ENCODE measurements at places on chromosomes 4 and X.
A peak's percentile ranks its signal among the peaks of the same experiment; 100 is the strongest.

DNA sequence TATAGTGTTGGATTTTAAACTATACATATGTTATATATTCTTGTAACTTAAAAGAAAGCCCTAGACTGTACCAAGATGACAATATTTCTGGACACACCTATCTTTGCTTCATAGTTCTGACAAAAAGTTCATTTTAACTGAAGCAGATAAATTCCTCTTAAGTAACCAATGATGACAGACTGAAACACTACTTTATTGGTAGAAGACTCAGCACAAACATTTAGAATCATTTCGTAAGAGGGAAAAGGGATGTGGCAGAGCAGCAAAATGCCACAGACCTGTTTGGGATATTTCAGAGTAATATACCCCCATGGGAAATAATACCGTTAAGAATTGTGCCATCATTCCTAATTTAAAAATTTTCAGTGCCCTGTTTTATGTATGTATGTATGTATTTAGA is 56.2 kb downstream of the APOO start:
- DNase-seq, result no peak

DNA sequence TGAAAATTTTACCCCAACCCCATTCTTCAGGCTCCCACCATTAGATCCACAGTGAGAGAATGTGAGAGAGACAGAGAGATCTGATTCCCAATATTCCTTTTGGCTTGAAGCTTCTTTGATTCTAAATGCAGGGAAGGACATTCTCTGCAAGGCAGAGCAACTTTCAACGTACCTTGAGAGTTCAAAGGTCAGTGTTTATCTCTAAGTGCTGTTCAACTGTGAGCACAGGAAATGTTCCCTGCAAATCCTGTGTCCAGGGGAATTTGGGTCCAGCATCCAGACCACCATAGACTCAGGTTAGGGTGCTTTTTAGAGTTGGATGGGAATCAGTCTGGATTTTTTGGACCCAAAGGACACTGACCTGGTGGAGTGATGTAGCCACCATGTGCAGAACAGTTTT is 97.4 kb downstream of the NHS start:
- DNase-seq, result no peak

DNA sequence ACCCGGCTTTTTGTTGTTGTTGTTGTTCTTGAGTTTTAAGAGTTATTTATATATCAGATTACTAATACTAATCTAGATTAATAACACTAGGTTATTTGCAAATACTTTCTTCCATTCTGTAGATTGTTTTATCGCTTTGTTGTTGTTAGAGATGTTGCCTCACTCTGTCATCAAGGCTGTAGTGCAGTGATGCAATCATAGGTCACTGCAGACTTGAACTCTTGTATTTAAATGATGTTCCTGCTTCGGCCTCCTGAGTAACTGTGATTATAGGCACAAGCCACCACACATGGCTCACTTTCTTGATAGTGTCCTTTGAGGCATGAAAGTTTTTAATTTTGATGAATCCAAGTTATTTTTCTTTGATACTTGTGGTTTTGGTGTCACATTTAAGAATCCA is 129.0 kb downstream of the VSIG4 start:
- no peak for DNase-seq

DNA sequence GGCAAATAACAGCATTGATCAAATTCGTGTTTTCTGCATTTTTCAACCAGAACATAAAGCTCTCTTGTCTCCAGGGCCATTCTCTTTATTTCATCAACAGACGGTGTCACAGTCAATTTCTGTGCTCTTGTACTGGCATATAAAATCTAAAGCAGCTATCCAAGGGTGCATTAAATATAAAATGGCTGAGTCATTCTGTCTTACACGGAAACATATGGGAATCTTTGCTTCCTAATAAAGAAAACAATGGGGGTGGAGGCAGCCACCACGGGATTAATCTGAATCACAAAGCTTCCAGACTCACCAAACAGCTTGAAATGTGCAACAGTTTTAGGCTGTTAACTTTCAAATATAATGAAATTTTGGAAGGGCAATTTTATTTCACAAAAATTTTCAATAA is 132.6 kb downstream of the IL15 start:
- DNase-seq, result no peak

DNA sequence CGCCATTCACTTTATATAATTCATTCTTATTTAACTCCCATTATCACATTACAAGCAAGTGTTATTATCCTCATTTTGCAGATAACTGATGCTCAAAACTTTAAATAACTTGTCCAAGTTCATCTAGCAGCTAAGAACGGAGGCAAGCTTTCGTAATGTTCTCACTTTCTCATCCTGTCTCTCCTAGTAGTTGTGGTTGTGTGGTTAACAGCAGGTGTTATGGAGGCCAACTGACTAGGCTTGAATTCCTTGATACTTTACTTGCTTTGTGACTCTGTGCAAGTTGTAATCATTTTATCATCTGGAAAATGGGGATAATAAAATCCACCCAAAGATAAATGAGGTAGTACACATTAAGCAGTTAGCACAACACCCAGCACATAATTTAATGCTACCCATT is 109.9 kb upstream of the PTPN13 start:
- no peak for DNase-seq

- no peak for DNase-seq
Measured at GRCh38 chr4:168863719-168864647, 146.1 kb downstream of the CBR4 start.

DNA sequence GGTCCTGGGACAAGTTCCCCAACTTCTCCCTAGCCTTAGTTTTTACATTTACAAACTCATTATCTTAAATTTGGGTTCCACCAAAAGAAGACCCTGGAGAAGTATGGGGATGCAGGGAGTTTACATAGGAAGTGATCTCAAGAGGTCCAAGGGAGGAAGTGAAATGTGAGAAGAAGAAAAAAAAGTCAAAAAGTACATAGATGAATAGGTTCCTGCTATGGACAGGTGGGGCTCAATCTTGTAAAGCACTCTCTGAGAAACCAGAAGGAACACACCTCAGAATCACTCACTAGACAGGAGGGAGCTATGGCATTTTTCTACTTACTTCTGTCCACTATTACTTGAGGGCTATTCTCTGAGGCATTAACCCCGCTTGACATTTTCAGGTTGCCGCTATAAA is 56.6 kb downstream of the ARHGAP6 start:
- no peak for DNase-seq

DNA sequence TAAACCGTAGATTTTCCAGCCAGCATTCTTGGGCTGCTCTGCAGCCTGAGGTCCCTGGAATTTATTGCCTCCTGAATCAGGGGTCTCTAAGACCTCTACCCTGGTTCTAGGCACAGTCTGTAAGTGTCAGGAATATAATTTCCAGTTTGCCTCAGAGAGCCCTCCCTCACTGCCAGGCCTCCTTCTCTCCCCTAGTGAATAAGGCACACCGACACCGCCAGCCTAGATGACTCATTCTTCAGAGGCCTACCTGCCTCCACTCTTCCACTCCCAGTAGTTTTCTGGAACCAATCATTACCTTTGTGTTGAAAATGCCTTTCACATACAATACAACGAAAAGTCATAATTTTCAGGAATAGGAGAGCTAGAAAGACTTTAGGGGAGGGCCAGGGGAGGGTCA is 50.3 kb upstream of the ARHGEF9 start:
- no peak for DNase-seq

DNA sequence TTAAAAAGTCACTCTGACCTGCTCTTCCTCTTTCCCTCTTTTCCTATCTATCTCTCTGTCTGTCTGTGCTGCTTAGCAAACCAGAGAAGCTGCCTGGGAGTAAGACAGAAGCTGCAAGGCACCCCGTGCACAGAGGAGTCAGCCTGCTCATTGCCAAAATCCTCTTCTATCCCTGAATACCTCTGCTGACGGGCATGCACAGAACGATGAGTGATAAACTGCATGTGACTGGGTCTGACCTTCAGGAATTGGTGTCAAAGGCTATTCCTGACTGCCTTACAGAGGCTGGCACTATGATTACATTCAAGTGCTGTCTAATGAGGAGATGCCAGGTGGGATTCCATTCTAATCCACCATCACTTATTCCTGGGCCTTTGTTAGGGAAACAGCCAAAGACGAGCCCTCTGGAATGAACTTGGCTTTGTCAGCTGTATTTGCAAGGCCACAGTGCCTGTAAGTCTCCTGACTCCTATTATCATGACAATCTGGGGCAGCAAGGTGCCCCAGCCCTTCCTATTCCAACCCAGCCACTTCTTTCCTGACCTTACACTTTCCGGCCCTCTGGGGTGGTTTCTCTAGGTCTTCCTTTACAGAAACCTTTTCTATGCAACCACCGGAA is 45.4 kb upstream of the CTAG2 start:
- no peak for DNase-seq

- DNase-seq, result no peak
Measured at GRCh38 chrX:41526271-41526670, 79.1 kb downstream of the NYX start.

GRCh38 chr4:168960716-168961115 is 49.3 kb downstream of the CBR4 start:
- DNase-seq, result no peak

GRCh38 chr4:48858130-48858529 is 27.2 kb downstream of the OCIAD1 start:
- no peak for DNase-seq

DNA sequence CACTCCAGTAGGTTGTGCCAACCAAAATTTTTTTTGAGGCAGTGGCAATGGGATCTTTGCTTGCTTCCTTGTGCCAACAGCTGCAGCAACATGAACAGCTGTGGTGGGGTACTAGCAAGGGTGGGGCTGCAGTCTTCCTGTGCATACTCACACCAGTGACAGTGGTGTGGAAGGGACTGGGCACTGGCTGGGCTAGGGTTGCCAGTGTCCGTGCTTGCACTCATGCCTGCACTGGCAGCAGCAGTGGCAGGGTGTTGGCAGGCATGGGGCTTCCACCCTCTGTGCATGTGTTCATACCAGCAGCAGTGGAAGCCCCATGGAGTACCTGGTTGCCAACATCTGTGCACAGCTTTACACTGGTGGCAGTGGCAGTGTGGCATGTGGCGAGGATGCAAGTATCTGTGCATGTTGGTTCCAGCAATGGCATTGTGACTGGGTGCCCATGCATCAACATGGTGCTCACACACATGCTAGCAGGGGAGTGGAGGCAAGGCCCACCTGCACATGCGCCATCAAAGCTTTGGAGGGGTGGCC is 1312.6 kb downstream of the PCDH18 start:
- DNase-seq, result no peak

DNA sequence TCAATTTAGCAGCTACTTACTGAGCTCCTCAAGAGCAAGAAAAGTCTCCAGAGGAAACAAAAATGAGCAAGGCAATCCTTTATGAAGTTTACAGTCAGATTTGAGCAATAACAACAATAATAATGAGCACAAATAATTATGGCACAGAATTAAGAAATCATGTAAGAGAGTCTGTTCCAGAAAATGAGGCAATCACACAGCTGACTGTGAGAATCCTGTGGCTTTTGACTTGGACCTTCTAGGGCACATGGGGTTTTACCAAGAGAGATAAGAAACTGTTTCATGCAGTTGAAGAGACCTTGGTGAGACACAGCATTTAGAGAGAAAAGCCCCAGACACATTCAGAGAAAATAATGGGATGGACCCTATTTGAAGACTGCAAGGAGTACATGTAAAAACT is 362.6 kb upstream of the MAGEB2 start:
- DNase-seq, result no peak

DNA sequence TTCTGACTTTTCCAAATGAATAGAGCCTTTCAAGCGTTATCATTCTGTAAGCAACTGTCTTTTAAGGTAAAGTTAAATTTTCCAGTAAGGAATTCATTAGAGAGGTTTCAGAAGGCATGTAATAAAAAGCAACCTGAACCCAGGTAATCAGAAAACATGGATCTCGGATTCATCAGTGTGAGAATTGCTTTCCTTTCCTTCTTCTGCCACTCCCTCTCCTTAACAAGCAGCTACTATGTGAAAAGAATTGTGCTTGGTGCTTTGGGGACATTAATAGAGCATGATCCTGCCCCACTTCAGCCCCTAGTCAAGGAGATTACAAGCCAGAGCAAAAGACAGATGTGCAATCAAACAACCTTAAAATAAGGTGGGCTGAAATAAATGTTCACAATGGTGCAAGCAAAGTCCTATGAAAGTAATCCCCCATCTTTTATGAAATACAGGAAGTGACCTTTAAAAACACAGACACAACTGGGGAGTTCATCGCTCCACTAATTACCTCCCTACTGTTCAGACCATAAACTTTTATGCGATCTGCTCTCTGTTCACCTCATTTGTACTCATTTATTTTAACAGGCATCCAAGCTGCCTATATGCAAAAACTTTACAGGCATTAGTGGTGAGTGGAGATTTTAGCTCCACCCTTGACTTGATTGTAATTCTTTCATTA is 122.9 kb upstream of the RASGEF1B start:
- no peak for DNase-seq

DNA sequence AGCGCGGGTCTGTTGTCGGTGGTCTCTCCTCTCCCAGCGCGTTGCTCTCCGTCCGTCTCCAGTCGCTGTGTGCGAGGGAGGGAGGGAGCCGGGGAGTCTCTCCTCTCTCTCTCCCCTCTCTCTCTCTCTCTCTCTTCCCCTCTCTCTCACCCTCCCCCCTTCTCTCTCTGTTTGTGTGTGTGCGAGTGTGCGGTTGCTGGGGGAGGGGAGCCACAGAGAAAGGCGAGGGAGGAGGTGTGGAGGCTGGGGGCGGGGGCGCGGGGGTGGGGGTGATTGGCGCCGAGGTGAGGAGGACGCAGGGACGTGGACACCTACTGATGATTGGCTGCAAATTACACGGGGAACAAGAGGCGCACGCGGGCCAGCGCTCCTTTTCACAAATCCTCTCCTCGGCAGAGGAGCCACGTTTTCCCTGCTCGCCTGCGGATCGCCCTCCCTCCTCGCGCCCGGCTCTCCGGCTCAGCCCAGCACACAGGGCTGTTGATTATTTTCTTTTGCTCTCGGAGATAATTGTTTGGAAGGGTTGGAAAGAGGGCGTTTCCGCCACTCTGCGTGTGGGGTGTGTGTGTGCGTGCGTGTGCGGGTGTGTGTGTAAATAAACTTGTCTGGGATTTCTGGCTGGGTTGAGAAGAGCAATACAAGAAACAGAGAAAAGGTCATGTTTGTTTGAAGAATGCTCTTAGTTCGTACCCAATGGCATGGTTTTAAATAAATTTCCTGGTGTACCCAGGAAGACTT is at the start of gene CXXC4:
TSS of gene CXXC4 (minus strand) at position 73 of the 738 bp plus-strand sequence. CDS start 3,092 bp downstream, outside the sequence.
- DNase-seq, result peak; percentile 13

DNA sequence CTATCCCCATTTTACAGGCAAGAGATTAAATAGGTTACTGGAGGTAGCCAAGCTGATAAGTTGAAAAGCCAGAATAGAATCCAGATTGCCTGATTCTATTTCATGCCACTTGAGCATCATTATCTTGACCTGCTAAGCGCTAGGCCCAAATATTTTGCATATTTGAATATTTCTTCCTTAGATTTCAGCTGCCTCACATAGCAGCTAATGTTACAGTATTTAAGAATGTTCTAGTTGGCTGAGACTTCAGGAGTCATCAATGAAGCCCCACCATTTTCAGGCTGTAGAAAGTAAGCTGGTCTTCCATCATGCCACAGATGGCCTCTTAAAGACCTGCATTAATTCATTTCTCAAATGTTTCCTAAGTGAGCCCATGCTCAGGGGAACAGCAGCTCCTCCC is 121.4 kb downstream of the SHROOM3 start:
- no peak for DNase-seq

DNA sequence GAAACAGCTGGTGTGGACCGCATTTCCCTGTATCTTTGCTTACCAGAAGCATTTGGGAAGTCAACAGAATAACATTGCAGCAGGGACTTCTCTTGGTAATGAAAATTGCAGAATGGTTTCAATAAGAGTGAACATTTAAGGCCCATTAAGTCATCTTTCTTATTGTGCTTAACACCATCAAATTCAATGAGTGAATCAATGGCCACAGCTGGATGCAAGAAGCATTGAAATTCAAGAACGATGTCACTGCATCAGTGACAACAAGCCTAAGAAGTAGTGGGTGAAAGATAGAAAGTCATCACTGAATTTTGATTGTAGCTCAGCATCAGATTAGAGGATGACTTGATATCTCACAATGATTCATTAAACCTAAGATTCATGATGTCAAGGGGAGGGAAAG is 93.9 kb upstream of the GPM6A start:
- no peak for DNase-seq
